ENCODE measurements at places on chromosomes 16 and 17.

- DNase-seq: no peak
These were observed 23.1 kb downstream of the STAT3 start for GRCh38 chr17:42365136-42365535.

- DNase-seq: no peak
These were observed 5.4 kb upstream of the GJD3 start for GRCh38 chr17:40369923-40370322.

- peak; percentile 50 for DNase-seq
These were observed 24.8 kb downstream of the KRT23 start for GRCh38 chr17:40912486-40913210.

GRCh38 chr16:325375-326145 lies 27.0 kb downstream of the AXIN1 start:
- DNase-seq: no peak

- no peak for DNase-seq
These were observed 152.9 kb upstream of the C16orf82 start for GRCh38 chr16:26913851-26914250.

- DNase-seq: no peak
These were observed 9.2 kb downstream of the ABCA3 start for GRCh38 chr16:2331199-2331930.

GRCh38 chr16:54177052-54177861 lies 109.3 kb downstream of the IRX3 start:
- DNase-seq: no peak

DNA sequence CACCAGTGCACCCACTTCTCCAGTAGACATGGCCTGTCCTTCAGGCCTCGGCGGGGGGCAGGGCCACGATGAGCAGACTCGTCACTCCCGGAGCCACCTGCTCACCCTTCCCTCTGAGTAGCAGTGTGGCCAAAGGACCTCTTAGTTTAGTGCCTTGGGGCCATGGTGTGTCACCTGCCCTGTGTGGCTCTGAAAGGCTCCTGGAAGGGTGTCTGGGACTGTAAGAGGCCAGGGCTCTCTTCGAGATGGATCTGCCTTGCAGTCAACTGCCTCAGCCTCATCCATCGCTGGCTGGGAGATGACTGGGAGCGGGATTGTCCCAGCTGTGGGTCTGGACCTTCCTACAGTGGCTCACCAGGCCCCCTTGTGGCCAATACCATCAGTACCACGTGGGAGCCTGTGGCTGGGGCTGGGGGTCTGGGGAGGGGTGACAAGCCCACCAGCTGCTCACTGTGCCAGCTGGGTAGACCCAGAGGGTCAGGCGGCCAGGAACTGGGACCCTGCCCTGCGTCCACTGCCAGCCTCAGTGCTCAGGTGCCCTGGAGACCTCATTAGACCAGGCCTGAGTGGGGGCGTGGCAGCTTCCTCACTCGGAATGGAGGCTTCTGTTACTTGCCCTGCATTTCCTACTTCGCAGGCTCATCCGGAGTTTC lies 133.4 kb downstream of the OR1D5 start:
- DNase-seq: no peak

DNA sequence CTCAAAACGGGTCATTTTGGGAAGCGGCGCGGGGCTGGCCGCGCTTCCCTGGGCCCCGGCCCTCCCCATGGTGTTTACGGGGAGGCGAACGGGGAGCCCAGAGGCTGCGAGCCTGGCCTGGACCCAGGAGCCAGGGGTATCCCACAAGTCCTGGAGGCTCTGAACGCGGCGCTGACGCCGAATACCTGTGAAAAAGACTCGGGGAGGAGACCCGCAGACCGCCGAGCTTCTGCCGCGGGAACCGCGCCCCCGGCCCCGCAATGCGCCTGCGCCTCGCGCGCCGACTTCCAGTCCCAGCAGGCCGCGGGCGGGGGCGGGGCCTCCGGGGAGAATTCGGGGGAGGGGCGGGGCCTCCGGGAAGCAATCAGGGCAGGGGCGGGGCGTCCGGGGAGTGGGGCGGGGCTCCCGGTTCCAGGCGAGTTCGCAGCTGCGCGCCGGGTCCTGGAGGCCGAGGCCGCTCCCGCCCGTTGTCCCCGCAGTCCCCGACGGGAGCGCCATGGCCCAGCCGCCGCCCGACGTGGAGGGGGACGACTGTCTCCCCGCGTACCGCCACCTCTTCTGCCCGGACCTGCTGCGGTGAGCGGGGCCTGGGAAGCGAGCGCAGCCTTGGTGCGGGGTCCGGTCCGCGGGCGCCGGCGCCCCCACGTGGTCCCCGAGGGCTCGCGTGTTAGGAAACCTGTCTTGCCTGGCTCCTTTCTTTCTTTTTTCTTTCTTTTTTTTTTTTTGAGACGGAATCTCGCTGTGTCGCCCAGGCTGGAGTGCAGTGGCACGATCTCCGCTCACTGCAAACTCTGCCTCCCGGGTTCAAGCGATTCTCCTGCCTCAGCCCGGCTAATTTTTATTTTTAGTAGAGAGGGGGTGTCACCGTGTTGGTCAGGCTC lies at the start of gene DECR2:
TSS of gene DECR2 (plus strand) at position 418 of the 881 bp plus-strand sequence. CDS start at position 497, 79 bp downstream.
- peak; percentile 70 for DNase-seq

DNA sequence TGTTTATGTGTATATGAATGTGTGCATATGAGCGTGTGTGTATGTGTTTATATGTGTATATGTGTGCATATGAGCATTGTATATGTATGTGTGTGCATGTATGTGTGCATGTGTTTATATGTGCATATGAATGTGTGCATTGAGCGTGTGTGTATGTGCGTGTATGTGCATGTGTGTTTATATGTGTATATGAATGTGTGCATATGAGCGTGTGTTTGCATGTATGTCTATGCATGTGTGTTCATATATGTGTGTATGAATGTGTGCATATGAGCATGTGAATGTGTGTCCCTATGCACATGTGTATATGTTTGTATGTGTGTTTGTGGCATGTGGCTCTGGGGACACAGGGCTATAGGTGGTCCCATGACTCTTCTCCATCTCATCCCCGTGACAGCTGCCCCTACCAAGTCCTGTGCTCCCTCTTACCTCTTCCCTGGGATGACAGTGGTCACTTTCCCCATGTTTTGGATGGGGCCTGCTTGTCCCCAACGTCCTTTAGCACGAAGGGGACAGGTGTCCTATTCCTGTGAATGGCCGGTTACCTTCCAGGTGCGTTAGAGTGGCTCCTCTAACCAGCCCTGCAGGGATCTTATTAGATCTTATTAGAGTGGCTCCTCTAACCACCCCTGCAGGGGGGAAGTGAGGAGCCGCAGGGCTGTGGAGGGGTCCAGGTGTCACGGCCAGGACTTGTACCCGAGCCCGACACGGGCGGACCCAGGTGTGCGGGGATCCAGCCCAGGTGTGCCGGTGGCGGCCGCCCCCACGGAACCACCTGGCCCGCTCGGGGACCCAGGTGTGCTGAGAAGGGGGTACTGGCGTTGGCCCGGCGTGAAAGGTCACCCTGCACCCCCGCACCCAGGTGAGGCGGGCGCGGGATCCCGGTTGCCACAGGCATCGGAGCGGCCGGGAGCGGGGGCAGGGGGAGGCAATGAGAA lies 105.6 kb downstream of the SEC14L1 start:
- no peak for DNase-seq

GRCh38 chr16:934178-934577 lies 36.6 kb downstream of the LMF1 start:
- DNase-seq: no peak

DNA sequence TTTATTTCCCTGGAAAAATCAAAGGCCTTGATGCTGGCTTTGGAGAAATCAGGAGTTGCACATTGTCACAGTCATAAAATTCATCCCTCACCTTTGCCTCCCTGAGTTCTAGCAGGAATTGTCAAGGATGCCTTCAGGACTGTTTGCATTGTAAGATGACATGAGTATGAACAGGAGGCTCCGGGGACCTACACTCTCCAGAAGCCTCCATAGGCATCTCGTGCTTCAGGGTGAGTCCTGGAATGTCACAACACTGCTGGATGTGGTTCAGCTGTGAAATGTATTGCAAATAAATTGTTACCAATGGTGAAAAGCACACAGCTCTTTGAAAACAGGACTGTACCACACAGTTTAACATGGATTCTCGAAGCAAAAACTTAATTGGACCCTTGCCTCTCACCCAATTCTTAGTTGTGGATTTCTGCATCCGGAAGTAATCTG lies 535.4 kb upstream of the C16orf82 start:
- no peak for DNase-seq
